ENCODE measurements at places on chromosomes 13 and 19.
A peak's percentile ranks its signal among the peaks of the same experiment; 100 is the strongest.

DNA sequence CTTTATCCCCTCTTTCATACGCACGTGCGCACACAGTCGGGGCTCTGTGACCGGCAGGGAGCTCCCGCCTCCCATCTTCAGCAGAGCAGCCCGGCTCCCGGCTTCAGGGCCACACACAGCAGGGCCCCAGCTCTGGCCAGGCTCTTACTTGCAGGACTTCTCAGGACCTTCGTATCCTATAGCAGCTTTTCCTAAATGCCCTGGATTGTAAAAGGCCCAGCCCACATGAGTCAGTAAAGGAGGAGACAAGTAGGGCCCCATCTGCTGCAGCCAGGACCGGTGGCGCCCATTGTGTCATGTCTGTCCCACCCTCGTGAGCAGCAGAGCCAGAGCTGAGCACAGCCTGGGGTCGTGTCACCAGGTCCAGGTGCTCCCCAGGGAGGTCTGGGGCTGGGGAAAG, 107.6 kb upstream of the VSTM2B start:
- no peak for DNase-seq

GRCh38 chr19:37669450-37669914, 14.2 kb upstream of the ZFP30 start:
- no peak for DNase-seq

GRCh38 chr13:30429721-30430694, 7.7 kb downstream of the UBE2L5 start:
- peak; percentile 90 for DNase-seq

DNA sequence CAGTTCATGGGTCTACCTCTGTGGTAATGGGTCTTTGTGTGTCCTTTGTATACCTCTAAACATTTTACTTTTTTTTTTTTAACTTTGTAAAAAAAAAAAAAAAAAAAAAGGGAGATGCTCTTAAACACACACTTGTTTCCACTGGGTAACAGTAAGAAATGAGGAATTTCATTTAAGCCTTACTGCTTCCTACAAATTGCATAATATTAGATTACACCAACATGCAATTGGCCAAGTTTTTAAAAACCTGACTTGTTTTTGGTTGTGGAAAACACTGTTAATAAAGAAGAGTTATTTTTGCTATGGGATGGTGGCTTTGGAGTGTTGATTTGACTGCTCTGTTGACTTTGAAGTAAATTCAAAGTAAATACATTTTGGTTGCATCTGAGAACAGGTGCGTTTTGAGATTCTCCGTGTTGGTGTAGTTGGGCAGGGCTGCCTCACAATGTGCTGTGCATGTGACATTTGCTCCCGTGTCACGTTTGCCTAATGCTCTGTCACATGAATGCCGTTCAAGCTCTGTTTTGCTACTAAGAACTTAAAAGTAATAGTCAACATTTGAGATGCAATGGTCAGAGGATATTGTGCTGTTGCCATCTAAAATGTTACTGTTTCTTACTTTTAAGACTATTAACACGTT, 202.4 kb downstream of the LMO7 start:
- no peak for DNase-seq

GRCh38 chr13:47129461-47129860, 232.6 kb upstream of the HTR2A start:
- no peak for DNase-seq

All from CD14-positive monocyte (primary cell).